ENCODE measurements at places on chromosomes 5 and 9. TPM values are rescaled to one million over a fixed set of nuclear protein-coding genes. Genes with fewer than 3 reads are reported as not detected.

The SPATA31C1 gene
- not detected for total RNA-seq

The DIAPH1 gene
- total RNA-seq = 41.4 TPM

The ERCC6L2 gene
- total RNA-seq = 63.1 TPM

The PCDHB10 gene
- total RNA-seq = 1.7 TPM

The GABRB2 gene
- under 0.01 TPM for total RNA-seq
